Testis (tissue), 5 donors: ENCODE measurements at places on chromosomes 7 and 10. TPM values are rescaled to one million over a fixed set of nuclear protein-coding genes. Genes with fewer than 3 reads are reported as not detected.

Gene LAMB1
- total RNA-seq = 65.2 TPM

Gene PRKCQ
- 3.0 TPM for total RNA-seq

Gene STEAP2
- total RNA-seq = 4.3 TPM

Gene ZNF32
- total RNA-seq = 22.7 TPM

Gene PAPSS2
- total RNA-seq = 4.6 TPM

Gene ASB4
- 1.9 TPM for total RNA-seq

Gene CALY
- total RNA-seq = 35.5 TPM

Gene ING3
- 15.9 TPM for total RNA-seq

Gene DGKI
- total RNA-seq = 3.2 TPM

Gene BCCIP
- total RNA-seq = 59.8 TPM

Gene COA1
- total RNA-seq = 75.7 TPM

Gene CALN1
- 4.3 TPM for total RNA-seq

Gene C10orf53
- total RNA-seq = 33.5 TPM

Gene PLOD3
- 45.6 TPM for total RNA-seq

Gene EN2
- total RNA-seq = 1.6 TPM

Gene CEP41
- total RNA-seq = 59.0 TPM

Gene NPC1L1
- 0.37 TPM for total RNA-seq

Gene SLC25A40
- total RNA-seq = 32.0 TPM

Gene FXYD4
- total RNA-seq = 1.4 TPM

Gene PRDX3
- total RNA-seq = 71.7 TPM

Gene PIK3AP1
- total RNA-seq = 6.6 TPM

Gene SLC26A3
- 1.1 TPM for total RNA-seq

Gene KLF14
- 1.5 TPM for total RNA-seq

Gene LUC7L2
- total RNA-seq = 136 TPM
